Spinal cord (tissue), 10 donors: ENCODE measurements at places on chromosomes 6 and 20.

DNA sequence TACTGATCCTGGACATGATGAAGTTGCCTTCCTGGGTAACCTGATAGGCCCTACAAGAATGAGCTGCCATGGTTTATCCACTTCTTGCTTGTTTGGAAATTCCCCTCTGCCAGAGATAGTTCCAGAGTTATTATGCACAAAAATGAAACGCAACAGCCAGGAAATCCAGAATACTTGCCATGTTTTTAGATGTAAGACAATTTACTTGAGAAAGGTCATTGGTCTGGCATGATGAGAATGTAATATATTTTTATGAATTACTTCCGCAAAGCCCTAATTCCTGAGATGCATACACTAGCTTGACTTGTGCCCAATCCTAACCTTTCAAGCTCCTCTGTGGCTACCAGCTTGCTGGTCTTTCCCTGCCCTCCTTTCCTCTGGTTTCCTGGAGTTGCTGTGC lies 27.9 kb upstream of the NT5E start:
- no peak overlapping the region for H3K4me3 ChIP-seq
- H3K4me1 ChIP-seq, result no peaks in the 10 kb centered on the region
- no peaks in the 10 kb centered on the region for H3K27me3 ChIP-seq

GRCh38 chr6:164066335-164066734 lies 651.8 kb downstream of the QKI start:
- H3K27me3 ChIP-seq, result no peaks in the 10 kb centered on the region
- DNase-seq, result no peak

- no peaks in the 10 kb centered on the region for H3K4me1 ChIP-seq
- no peak for DNase-seq
- H3K4me3 ChIP-seq, result no peak overlapping the region
- H3K27ac ChIP-seq, result no peak overlapping the region
- H3K36me3 ChIP-seq, result no peaks in the 10 kb centered on the region
Observed at GRCh38 chr6:154058963-154059680, 20.1 kb downstream of the OPRM1 start.

- H3K4me1 ChIP-seq, result no peaks in the 10 kb centered on the region
- H3K4me3 ChIP-seq, result no peak overlapping the region
- no peaks in the 10 kb centered on the region for H3K36me3 ChIP-seq
- H3K27me3 ChIP-seq, result no peaks in the 10 kb centered on the region
Observed at GRCh38 chr20:29408034-29408695, 1849.3 kb upstream of the DEFB115 start.

- peaks cover 12% of the 10 kb centered on the region for H3K36me3 ChIP-seq
- H3K4me3 ChIP-seq, result peak overlapping the region; percentile 52
- DNase-seq, result no peak
Observed at GRCh38 chr20:63554361-63555278, 661 bp downstream of the FNDC11 start.

DNA sequence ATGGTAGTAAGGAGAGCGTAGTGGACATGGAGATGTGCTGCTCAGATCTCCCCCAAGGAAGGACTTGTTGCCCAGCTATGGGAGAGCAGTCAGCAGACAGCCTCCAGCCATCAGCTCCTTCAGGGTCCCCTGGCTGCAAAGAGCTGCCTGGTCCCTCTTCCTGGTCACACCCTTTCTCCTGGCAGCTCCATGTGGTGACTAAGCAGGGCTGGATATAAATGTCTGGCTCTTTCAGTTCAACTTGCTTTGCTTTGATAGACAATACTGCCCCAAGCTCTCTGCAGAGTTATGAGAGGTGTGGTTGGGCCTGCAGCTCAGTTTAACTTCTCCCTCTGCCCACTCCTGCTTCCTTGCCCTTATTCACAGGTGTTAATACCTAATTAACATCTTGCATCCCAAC lies 64.1 kb upstream of the DDR1 start:
- no peaks in the 10 kb centered on the region for H3K36me3 ChIP-seq
- no peak overlapping the region for H3K27ac ChIP-seq
- H3K4me3 ChIP-seq, result no peak overlapping the region
- DNase-seq, result no peak

GRCh38 chr6:128204616-128205015 lies 303.8 kb upstream of the THEMIS start:
- DNase-seq, result no peak
- no peak overlapping the region for H3K27ac ChIP-seq
- H3K4me3 ChIP-seq, result no peak overlapping the region
- no peaks in the 10 kb centered on the region for H3K27me3 ChIP-seq
- no peaks in the 10 kb centered on the region for H3K36me3 ChIP-seq

DNA sequence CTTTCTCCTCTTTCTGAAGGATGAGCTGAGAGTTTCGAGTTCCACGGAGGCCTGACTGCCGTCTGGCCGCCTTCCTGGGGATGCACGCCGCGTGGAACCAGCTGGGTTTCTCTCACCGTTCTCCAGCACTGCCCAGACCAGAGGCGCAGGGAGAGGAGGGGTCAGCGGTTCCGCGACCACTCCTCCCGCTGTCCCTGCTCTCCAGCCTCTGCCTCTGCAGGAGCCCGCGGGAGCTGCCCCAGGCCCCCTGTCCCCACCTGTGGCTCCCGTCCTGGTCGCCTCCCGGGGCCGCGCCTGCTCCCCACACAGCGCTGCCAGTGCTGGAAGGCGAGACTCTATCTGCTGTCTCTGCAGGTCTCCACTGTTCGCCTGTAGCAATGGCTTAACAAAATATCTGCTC lies 106.8 kb upstream of the AFDN start:
- H3K27ac ChIP-seq, result no peak overlapping the region
- DNase-seq, result no peak
- H3K4me3 ChIP-seq, result no peak overlapping the region
- no peaks in the 10 kb centered on the region for H3K27me3 ChIP-seq
- H3K36me3 ChIP-seq, result no peaks in the 10 kb centered on the region

DNA sequence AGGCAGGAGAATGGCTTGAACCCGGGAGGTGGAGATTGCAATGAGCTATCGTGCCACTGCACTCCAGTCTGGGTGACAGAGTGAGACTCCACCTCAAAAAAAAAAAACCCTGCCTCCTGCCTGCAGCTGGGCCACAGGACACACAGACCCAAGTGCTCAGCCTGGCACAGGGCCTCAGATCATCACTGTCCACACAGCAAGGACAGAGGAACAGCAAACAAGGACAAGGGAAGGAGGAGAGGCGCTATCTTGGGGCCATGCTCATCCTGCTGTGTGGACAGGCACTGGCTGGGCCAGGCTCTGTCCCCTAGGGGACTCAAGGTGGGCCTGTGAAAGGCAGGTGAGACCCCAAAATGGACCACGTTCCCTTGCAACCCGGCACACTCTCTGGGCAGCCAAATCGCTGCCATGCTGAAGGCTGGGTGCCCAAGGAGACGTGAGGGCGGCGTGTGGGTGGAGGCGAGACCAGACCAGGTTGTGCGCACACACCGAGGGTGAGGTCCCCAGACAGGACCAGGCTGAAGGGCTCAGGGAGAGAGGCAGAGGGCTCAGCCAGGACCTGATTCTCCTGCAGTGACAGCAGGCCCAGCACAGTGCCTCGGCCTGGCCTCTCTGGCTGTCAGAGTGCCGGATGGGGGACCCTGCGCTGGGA lies 9.1 kb downstream of the UCKL1 start:
- DNase-seq, result no peak
- H3K4me3 ChIP-seq, result no peak overlapping the region
- H3K27ac ChIP-seq, result peak overlapping the region; percentile 27
- H3K27me3 ChIP-seq, result no peaks in the 10 kb centered on the region
- H3K36me3 ChIP-seq, result peaks cover 80% of the 10 kb centered on the region

DNA sequence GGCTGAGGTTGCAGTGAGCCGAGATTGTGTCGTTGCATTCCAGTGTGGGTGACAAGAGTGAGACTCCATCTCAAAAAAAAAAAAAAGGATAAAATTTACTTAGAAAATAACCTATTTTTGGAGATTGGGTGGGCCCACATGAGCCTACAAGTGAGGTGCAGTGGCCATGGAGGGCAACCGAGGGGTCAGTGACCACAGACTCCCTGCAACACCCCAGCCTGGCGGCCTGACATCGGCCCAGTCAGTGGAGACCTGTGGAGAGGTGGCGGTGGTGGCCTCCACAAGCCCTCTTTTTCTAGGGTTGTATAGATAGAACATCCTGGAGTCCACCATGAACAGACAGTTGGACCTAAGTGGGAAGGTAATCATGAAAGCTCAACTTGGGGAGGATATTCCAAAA lies 52.7 kb downstream of the BTBD9 start:
- peaks cover 3% of the 10 kb centered on the region for H3K36me3 ChIP-seq
- no peak overlapping the region for H3K4me3 ChIP-seq
- H3K27ac ChIP-seq, result no peak overlapping the region
- no peaks in the 10 kb centered on the region for H3K27me3 ChIP-seq
- H3K4me1 ChIP-seq, result no peaks in the 10 kb centered on the region
- DNase-seq, result no peak

DNA sequence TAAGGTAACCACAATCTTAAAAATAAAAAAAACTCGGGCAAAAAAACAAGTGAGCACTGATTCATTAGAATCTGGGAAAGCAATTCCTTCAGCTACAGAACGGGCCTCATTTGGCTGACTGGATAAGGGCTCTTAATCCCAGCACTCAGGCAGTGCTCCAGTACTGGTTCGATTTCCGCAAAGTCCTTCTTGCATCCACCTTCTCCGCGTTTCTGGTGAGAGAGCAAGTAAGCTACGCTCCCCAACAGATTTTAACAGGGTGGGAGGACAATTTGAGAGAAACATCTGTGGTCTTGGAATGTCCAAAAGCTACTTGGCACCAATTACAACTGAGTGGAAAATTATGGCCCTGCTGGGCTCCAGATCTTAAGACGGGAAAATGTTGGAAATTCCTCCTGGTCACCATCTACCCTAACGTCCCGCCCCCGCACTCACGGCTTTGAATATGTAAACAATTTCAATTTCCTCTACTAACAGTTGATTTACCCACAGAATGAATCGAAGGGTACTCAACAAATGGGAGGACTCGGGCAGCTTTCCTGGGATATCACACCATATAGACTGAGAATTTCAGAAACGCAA lies 18.1 kb upstream of the ZSCAN9 start:
- H3K4me1 ChIP-seq, result peaks cover 14% of the 10 kb centered on the region
- H3K36me3 ChIP-seq, result no peaks in the 10 kb centered on the region
- no peak for DNase-seq
- H3K4me3 ChIP-seq, result no peak overlapping the region
